Osteoblast (primary cell): ENCODE measurements at places on chromosomes 2 and 18.

DNA sequence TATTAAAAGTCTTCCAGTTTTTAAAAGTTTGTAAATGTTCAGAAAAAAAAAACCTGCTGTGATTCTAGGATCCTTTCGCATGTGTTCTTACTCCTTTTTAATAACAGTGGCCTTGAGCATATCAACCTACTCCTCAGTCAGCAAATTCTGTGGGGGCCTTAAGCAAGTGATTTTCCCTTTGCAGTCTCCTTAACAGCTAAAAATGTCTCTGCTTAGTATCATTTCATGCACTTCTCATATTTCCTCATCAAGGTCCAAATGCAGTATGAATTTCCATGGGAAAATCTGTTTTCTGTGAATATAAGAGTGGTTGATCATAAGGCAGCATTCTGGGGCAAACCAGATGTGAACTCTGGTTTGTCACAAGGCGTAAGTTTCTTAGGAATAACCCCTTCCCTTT, 2175.1 kb upstream of the PIK3C3 start:
- H3K4me3 ChIP-seq, result no peak overlapping the region
- no peaks in the 10 kb centered on the region for H3K27me3 ChIP-seq
- no peak for DNase-seq
- H3K36me3 ChIP-seq, result no peaks in the 10 kb centered on the region
- H3K27ac ChIP-seq, result no peak overlapping the region

GRCh38 chr2:129673234-129673633, 306.2 kb upstream of the RAB6C start:
- H3K27ac ChIP-seq, result no peak overlapping the region
- no peak for DNase-seq
- H3K4me1 ChIP-seq, result no peaks in the 10 kb centered on the region

DNA sequence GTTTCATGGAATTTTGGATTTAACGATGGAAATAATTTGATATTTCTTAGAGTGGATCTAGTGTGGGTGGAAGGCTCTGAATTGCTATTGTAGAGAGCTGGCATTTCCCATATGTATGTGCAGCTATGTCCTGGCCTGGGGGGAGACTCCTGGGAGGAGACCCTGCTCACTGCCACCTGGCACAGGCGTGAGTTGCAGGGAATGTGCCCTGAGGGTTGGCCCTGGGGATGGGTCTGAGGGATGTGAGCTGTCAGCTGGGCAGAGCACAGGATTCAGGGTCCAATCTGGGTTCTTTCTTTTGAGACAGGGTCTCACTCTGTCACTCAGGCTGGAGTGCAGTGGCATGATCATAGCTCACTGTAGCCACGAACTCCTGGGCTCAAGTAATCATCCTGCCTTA, 120.2 kb downstream of the CLIP4 start:
- H3K4me1 ChIP-seq, result no peaks in the 10 kb centered on the region
- H3K27me3 ChIP-seq, result peaks cover 38% of the 10 kb centered on the region
- H3K36me3 ChIP-seq, result no peaks in the 10 kb centered on the region

GRCh38 chr2:8312861-8313830, 368.7 kb upstream of the ID2 start:
- H3K4me1 ChIP-seq, result no peaks in the 10 kb centered on the region

- H3K36me3 ChIP-seq, result no peaks in the 10 kb centered on the region
- peak overlapping the region; percentile 83 for H3K27ac ChIP-seq
- H3K27me3 ChIP-seq, result no peaks in the 10 kb centered on the region
- peak overlapping the region; percentile 96 for H3K4me3 ChIP-seq
- peaks cover 27% of the 10 kb centered on the region for H3K4me1 ChIP-seq
Observed at GRCh38 chr2:68466361-68466777, 725 bp downstream of the FBXO48 start.

DNA sequence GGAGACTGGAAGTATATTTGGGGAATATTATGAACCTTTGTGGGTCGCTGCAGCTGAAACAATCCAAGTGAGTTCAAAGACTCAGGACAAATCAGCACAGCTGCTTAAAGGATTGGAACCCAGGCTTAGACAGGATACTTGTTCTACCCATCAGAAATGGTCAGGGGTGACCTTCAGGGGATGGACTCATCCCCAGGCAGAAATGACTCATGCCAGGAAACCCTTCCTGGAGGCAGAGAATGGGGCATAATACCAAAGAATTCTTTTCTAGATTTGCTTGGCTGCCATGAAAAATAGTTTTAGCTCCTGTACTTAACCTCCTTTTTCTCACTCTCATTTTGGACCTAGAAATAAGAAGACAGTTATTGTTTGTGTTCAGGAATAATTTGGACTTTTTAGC, 425.5 kb downstream of the TSN start:
- H3K27ac ChIP-seq, result no peak overlapping the region
- H3K4me3 ChIP-seq, result no peak overlapping the region
- H3K36me3 ChIP-seq, result no peaks in the 10 kb centered on the region
- H3K4me1 ChIP-seq, result no peaks in the 10 kb centered on the region

DNA sequence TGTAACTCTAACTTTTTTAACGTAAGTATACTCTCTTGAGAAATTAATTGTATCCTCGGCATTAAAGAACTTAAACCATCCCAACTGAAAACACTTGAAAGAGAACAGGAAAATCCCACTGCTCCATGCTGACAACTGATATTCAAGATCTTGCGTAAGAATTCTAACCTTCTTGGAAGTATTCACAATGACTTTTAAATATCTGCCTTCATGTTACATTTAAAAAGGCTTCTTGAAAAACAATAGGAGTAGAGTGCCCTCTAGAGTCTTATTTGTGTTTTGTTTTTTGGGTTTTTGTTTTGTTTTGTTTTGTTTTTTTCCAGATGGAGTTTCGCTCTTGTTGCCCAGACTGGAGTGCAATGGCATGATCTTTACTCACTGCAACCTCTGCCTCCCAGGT, 65.4 kb upstream of the DNAJC10 start:
- peak; percentile 56 for DNase-seq
- H3K27me3 ChIP-seq, result no peaks in the 10 kb centered on the region
- no peaks in the 10 kb centered on the region for H3K36me3 ChIP-seq
- no peak overlapping the region for H3K27ac ChIP-seq
- H3K4me1 ChIP-seq, result peaks cover 5% of the 10 kb centered on the region

- H3K27me3 ChIP-seq, result no peaks in the 10 kb centered on the region
- no peaks in the 10 kb centered on the region for H3K4me1 ChIP-seq
- no peak overlapping the region for H3K27ac ChIP-seq
Observed at GRCh38 chr18:79399275-79400081, 3.7 kb downstream of the NFATC1 start.

DNA sequence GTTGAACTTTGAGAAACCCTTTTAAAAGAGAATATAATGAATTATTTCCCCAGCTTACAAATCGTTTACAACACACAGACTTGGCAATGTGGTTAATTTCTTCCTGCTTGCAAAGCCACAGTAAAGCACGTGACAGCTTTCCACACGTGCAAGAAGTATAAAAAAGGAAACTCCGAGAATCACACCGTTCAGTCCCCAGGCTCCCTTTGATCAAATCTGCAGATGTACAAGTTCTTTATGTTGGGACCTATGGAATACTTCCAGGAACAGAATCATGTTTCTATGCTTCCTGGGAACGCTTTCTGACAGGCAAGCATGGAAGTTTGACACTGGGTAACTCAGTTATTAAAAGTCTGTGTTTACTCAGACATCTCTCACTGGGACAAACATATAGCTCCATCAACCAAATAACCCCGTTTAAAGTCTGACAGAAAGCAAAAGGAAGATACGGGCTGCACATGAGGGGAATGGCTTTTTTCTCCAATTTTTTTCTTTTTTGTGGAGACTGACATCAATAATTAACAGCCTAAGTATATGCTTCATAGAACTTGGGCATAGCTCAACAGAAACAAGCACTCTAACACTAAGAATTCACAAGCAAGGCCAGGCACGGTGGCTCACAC, 134.8 kb downstream of the EIPR1 start:
- no peaks in the 10 kb centered on the region for H3K27me3 ChIP-seq
- DNase-seq, result no peak
- no peaks in the 10 kb centered on the region for H3K4me1 ChIP-seq
- H3K4me3 ChIP-seq, result no peak overlapping the region
- no peak overlapping the region for H3K27ac ChIP-seq

DNA sequence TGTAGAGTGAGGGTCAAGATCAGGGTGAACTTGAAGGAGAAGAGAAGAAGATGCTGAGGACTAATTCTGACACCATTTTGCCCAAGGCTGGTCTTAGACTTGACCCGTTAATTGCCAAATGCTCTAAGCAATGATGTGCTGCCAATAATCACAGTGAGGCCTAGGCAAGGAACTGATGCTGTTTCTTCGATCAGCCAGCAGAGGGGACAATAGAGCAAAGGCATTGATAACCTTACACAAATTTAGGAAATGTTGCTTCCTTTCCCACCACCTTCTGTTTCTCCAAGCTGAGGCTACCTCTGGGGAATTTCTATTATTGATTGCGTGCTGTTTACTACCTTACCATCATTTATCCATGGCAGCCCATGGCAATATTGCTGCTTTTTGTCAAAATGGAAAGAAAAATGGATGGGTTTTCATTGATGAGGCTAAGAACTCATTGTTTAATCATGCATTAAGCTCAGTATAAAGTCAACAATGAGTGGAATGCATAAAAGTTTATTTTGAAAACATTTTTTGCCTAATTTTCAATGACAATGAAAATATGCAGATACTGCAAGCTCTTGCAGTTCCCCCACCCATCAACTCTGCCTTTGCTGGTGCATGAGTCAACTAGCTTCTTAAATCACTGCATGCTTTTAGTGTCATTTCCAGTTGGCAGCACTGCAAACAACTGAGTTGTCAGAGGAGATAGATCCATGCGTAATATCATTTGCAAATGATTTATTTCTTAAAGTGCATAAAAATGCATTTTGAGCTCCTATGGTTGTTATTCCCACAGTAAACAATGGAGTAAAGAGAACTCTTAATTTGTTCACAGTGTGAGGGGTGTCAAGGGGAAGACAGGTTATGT, 116.4 kb upstream of the NYAP2 start:
- DNase-seq, result peak; percentile 17
- H3K36me3 ChIP-seq, result no peaks in the 10 kb centered on the region
- H3K27ac ChIP-seq, result no peak overlapping the region
- no peak overlapping the region for H3K4me3 ChIP-seq
- H3K4me1 ChIP-seq, result peaks cover 7% of the 10 kb centered on the region

DNA sequence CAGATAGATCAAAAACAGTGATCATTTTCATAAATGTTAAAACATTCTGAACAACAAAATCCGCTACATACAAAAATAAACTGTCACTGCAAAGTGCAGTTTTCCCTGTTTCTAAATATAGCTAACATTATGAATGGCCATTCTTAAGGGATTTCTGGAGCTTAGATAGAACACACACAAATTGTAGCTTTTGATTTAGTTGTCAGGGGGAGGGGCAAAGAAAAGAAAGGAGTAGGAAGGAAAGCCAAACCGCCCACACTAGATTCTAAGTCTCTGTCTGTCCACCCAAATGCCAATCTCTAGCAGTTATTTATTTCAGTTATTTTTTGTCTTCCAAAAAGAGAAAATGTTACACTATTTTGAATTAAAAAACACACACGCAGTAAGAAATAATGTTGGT, 182.4 kb downstream of the CDH2 start:
- no peak overlapping the region for H3K27ac ChIP-seq
- H3K27me3 ChIP-seq, result no peaks in the 10 kb centered on the region
- H3K36me3 ChIP-seq, result peaks cover 46% of the 10 kb centered on the region
- no peak for DNase-seq
- no peak overlapping the region for H3K4me3 ChIP-seq

- H3K27ac ChIP-seq, result no peak overlapping the region
- H3K36me3 ChIP-seq, result no peaks in the 10 kb centered on the region
- DNase-seq, result no peak
- H3K27me3 ChIP-seq, result peaks cover 5% of the 10 kb centered on the region
Observed at GRCh38 chr2:85712336-85712735, 18.2 kb downstream of the GNLY start.

GRCh38 chr2:205657579-205657978, 24.7 kb upstream of the NRP2 start:
- peaks cover 44% of the 10 kb centered on the region for H3K4me1 ChIP-seq
- no peak overlapping the region for H3K4me3 ChIP-seq
- no peaks in the 10 kb centered on the region for H3K27me3 ChIP-seq

GRCh38 chr2:119311371-119311770, 55.3 kb downstream of the C2orf76 start:
- H3K27me3 ChIP-seq, result no peaks in the 10 kb centered on the region
- H3K4me1 ChIP-seq, result peaks cover 7% of the 10 kb centered on the region
- H3K27ac ChIP-seq, result no peak overlapping the region
- no peaks in the 10 kb centered on the region for H3K36me3 ChIP-seq
- no peak for DNase-seq

DNA sequence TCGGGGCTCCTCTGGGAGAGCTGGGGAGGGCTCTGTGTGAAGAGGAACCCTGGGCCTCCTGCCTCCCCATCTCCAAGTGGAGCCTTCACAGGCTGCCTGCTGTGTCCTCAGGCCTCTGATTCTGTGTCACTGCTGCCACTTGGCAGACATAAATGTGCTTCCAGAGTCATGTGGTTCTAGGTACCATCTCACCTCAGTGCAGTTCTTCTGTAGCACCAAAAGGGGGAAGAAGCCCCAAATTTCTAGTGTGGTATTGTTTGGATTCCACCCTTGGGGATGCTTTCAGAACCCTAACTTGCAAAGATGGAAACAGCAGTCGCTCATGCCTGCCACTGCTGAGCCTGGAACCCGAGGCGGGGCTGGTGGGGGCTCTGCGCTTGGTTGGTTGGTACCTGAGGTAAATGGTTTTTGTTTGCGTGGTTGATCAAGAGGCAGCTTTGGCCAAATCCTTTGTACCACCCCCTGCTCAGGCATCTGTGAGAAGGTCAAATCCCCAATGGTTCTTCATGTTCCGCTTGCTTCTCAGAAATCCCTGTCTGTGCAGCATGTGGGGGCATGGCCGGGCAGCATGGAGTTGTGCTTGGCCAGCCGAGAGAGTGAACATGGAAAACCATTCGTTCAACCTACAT, 27.5 kb downstream of the COA5 start:
- no peak overlapping the region for H3K27ac ChIP-seq
- no peaks in the 10 kb centered on the region for H3K27me3 ChIP-seq
- peaks cover 9% of the 10 kb centered on the region for H3K36me3 ChIP-seq

GRCh38 chr2:234157817-234158588, 107.5 kb downstream of the SPP2 start:
- H3K4me3 ChIP-seq, result no peak overlapping the region
- H3K36me3 ChIP-seq, result no peaks in the 10 kb centered on the region
- DNase-seq, result no peak
- no peak overlapping the region for H3K27ac ChIP-seq
- no peaks in the 10 kb centered on the region for H3K27me3 ChIP-seq
- no peaks in the 10 kb centered on the region for H3K4me1 ChIP-seq

DNA sequence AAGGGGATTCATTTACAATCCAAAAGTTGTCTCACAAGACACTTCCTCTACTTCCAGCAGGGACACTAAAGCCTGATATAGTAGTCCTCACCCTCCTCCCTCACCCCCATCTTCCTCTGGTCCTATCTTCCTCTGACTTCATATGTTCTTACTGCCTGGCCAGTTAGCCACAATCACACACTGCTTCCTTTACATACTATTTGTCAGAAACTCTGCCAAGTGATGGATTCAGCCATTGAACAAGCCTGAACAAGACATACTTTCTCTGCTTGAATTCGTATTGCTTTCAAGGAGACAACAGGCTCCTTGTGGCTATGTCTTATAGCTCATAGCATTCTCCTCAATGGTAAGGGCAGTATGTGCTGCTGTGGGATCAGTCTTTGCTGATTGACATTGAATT, 672.2 kb downstream of the BCL11A start:
- H3K4me1 ChIP-seq, result no peaks in the 10 kb centered on the region
- no peaks in the 10 kb centered on the region for H3K27me3 ChIP-seq
- H3K36me3 ChIP-seq, result no peaks in the 10 kb centered on the region
- no peak for DNase-seq
- H3K27ac ChIP-seq, result no peak overlapping the region
